SK-N-SH treated with all-trans-retinoic acid at 6 μM for 48 hours (cell line): ENCODE measurements at places on chromosomes 7 and 10.

DNA sequence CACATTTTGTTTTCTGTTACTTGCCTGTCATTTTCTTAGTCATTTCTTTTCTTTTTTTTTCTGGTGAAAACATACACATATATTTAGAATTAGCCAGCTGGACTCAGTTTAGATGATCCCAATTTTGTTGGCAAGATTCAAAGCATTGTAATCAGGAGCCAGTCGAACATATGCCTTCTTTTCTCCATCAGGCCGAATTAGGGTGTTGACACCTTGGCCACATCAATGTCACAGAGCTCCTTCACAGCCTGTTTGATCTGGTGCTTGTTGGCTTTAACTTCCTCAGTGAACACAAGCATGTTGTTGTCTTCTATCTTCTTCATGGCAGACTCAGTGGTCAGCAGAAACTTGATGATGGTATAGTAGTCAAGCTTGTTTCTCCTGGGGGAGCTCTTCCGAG lies 32.6 kb downstream of the PHF14 start:
- no peak for ATAC-seq

GRCh38 chr7:55077561-55078410 lies 59.0 kb downstream of the EGFR start:
- ATAC-seq = no peak

- ATAC-seq = peak; percentile 85
Measured at GRCh38 chr10:76071653-76072365, 640.4 kb downstream of the LRMDA start.

- ATAC-seq = peak; percentile 28; the same call in 2 of the 3 replicates
Measured at GRCh38 chr10:28429573-28430216, 103.2 kb upstream of the WAC start.

- no peak for ATAC-seq
Measured at GRCh38 chr7:104584620-104585019, 256.2 kb downstream of the LHFPL3 start.

DNA sequence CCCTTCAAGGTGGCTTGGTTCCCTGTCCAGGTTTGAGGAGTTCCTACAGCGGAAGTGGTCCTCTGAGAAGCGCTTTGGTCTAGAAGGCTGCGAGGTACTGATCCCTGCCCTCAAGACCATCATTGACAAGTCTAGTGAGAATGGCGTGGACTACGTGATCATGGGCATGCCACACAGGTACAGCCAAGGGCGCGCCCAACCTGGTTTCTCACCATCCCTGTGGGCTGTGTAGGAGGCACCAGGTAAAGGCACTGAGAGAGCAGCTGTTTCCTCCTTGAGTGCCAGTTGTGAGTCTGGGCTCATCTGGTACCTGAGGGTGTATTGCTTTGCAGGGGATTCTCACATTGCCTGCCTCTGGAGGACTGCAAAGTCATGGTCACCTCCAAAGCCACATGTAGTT lies 68.0 kb downstream of the OGDH start:
- no peak for ATAC-seq

- ATAC-seq = no peak
Measured at GRCh38 chr10:96719850-96720421, 378 bp downstream of the PIK3AP1 start.

DNA sequence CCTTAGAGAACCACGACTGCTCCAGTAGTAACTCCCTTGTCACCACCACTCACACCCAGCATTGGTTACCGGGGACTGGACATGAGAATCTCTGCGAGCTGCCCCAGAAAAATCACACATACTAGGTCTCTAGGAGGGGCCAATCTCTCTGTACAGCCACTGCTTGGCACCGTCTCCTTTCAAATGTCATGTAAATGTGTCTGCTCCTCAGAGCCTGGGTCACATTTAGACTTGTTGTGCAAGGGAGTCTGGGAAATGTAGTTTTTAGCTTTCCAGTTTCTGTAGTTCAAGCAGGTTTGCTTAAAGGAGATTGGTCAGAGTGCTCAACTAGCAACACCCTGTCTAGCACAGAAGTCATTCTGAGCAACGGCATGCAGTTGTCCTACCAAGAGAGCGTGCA lies 60.0 kb downstream of the CHN2 start:
- ATAC-seq = no peak; the same call in 2 of the 3 replicates

DNA sequence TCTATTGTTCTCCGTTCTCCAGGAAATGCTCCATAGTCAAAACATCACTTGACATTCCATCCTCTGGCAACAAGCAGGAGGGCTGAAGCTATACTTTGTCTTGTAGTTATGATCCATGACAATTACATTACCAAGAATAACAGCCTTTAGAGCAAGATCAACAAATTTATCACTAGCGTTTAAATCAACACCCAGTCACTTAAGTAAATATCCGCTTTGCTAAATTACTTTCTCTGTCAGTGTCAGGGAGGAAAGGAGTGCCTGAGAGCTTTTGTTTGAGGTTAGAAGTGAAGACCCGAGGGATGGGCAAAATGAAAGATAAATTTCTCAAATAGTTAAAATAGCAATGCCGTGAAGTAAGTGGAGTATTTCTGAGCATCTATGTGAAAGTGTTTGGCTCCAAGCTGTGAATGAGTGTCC lies 236.1 kb upstream of the BMPER start:
- ATAC-seq = no peak

DNA sequence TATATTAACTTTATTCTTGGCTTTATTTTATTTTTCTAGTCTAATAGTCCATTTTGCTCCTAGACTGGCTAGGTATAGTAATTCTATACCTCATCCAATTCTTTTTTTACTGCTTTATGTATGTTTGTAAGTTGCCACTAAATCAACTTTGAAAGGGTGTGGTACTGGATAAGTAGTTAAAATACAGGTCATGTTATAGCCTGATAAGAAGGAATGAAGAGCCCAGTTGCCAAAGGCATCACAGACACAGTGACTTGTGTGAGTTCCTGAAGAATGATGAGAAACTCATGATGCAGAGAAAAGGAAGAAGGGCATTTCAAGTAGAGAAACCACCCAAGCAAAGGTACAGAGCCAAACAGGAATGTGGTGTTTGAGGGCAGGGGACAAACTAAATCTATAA lies 27.3 kb downstream of the NAPEPLD start:
- no peak for ATAC-seq

GRCh38 chr10:12062754-12063482 lies 5.8 kb upstream of the DHTKD1 start:
- no peak for ATAC-seq

DNA sequence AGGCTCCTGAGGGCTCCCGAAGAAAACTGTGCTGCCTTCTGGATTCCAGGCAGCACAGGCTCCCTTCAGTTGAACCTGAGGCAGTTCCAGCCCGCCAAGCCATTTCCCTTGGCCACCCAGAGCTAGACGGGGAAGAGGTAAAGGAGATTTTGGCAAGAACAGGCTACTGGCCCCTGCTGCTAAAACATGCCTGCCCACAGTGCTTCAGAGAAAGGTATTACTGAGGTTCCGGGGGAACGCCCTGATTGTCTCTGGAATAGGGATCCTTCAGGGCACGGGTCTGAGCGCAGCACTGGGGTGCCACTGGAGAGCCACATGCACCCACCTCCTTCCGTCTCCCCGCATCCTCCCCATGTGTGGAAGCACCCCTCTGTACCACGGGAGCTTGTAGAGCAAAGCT lies 247.4 kb downstream of the BAMBI start:
- ATAC-seq = no peak

DNA sequence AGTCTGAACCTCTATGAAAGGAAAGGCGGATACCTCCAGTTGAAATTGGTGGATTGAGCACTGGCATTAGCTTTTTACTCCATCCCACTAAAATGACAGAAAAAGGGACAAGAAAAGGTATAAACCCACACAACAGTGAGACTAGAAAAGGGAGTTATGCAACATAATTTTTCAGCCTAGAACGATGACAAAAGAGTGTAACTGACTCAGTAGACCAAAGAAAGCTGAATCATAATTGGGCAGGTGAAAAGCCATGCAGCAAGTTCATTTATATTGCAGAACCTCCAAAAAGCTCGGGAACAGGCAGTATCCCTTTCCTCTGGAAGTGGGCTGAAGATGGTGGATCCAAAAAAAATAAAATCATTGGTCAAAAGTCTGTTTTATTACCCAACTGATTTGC lies 30.5 kb upstream of the ZCCHC24 start:
- ATAC-seq = no peak

GRCh38 chr10:127418536-127419168 lies 130.5 kb upstream of the NPS start:
- ATAC-seq = no peak

- peak; percentile 84 for ATAC-seq
Measured at GRCh38 chr7:1432411-1433082, 26.7 kb downstream of the MICALL2 start.

GRCh38 chr10:30032125-30032524 lies 27.3 kb downstream of the JCAD start:
- no peak for ATAC-seq

DNA sequence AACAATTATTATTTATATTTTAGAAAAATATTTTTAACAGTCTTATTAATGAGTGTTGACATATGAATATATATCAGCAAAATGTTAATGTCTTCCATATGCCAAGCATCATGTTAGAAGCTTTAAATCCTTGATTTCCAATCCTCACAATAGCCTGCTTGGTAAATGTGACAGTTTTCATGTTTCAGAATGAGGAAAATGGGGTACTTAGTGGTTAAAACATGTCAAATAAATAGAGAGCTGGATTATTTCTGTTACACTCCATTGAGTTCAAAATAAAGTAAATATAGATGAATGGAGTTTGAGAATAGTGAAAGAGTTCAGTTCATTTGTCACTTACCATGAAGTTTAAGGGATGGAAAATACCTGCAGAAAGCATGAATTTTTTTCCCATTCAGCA lies 377.4 kb downstream of the MALRD1 start:
- no peak for ATAC-seq

DNA sequence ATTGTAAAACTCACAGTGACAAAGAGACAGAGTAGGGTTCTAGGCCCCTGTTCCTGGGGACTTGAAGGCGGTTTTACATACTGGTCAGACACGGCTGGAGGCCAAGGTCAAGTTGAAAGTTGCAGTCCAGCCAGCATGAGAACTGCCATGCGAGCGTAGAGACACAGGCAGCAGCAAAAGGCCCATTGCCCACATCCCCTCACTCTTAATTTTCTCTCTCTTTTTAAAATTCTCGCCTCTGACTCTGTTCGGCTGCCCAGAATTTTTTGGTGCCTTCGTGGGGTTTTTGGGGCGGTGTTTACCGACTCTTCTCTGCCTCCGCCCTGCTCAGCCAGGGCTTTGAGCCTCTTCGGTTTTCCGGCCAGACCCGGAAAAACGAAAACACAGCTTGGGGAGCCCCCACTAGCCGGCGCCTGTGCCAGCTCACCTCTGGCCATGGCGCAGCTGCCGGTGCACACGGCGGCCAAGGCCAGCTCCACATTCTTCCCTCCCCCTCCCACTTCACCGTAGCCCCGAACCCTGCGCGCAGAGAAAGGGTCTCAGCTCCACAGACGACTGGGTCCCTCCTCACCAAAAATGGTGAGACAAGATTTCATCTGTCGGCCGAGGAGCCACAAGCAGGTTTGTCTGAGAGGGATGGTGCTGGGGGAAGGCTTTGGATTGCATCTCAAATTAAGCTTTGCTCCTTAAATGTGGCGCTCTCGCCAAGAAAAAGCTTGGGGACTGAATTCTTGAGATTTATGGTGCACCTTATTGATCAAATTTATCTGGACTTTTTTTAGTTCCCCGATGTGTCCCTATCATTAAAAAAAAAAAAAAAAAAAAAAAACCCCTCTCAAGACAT lies 2.3 kb upstream of the HOXA13 start:
- ATAC-seq = no peak

GRCh38 chr7:115721293-115722217 lies 309.0 kb downstream of the TFEC start:
- no peak for ATAC-seq

DNA sequence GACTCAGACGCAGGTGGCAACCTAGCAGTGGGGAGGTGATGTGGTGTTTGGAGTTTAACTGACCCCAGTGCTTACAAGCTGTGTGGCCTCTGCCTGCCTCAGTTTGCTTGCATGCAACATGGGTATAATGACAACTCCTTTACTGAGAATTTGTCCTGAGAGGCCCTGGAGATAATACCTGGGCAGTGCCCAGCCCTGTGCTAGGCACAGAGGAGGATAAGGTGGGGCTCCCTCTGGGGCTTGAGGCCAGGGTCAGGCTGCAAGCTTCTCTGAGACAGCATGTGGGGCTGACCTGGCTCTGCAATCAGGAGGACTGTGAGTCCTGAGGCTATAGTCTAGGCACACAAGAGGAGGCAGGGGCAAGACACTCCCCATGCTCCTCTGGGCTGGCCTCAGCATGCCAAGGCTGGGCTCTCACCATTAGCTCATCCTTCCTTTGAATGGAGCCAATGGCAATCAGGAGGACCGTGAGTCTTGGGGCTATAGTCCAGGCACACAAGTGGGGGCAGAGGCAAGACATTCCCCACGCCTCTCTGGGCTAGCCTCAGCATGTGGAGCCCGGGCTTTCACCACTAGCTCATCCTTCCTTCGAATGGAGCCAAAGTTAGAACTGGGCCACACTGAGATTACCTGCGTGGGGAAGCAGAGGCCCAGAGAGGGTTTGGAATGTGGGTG lies 147.9 kb downstream of the RPS24 start:
- no peak for ATAC-seq

DNA sequence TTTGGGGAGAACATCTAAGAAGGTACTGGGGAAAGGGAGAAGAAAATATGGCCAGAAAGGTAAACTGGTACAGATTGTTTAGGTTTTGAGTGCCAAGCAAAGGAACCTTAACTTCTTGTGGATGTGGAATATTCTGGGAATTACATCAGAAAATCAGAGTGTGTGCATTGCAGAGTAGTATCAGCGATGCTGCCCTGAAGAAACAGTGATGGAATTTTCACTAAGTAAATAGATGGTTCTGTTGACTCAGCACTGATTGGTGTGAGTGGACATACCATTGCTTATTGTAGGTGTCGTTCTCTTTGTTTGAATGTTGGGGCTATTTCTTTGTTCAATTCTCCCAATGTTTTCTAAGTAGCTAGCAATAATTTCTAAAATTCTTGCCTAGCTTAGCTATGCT lies 24.4 kb upstream of the AKR1B1 start:
- ATAC-seq = no peak

DNA sequence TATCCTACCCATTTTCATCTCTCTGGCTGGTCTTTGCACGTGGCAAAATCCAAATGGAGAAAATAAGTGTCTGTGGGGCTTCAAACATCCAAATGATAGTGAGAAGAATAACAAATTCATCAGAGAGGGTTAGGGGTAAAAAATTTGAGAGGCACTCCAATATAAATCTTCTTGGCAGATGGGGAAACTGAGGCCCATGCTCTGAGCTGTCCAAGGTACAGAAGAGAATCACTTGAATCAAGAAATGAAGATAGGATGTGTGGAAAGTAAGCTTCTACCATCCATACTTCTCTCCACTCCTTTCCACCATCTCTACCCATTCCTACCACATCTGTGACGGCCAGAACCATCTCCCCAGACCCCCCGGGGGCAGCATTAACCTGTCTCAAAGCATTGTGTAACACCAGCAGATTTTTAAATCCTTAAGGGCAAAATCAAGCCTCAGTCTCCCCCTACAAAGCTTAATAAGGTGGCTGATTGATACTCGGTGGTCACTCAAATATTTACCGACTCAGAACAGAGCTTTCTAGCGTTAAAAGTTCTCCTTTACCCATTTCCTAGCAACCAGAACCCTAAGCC lies 818 bp downstream of the GOT1 start:
- ATAC-seq = no peak

- no peak for ATAC-seq
Measured at GRCh38 chr10:11208908-11209829, 191.5 kb downstream of the CELF2 start.
